Smooth muscle cell of trachea (primary cell): ENCODE measurements at places on chromosomes 16 and 17. TPM values are rescaled to one million over a fixed set of nuclear protein-coding genes. Genes with fewer than 3 reads are reported as not detected.

The CDK5R1 gene
- total RNA-seq = 0.29 and 0.83 TPM in 2 replicates

The TNP2 gene
- total RNA-seq = not detected in 2 replicates

The TBC1D3 gene
- total RNA-seq = not detected in 2 replicates

The KRTAP9-8 gene
- not detected in 2 replicates for total RNA-seq
